MV-4-11 (cell line): ENCODE measurements at places on chromosomes 11 and 22.

- DNase-seq: no peak
Observed at GRCh38 chr11:9313648-9314290, 624 bp downstream of the TMEM41B start.

DNA sequence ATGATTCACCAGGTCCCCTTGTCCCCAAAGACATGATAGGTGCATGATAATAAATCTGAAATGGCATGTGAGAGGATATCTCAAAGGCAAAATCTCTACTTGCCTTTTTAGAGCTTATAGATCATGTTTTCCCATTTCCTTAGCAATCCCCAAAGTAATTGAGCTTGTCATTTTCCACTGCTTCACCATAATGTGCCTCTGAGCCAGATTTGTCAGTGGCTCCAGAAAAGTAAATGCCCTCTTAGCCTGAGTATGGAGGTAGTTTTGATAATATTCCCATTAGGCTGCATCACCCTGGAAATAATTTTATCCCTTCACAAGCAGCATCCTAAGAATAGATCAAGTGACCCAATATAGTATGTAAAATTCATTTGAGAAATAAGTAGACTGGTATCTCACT lies 36.7 kb upstream of the ADSL start:
- DNase-seq: no peak

GRCh38 chr11:104997288-104997687 lies 25.7 kb downstream of the CASP5 start:
- no peak for DNase-seq

DNA sequence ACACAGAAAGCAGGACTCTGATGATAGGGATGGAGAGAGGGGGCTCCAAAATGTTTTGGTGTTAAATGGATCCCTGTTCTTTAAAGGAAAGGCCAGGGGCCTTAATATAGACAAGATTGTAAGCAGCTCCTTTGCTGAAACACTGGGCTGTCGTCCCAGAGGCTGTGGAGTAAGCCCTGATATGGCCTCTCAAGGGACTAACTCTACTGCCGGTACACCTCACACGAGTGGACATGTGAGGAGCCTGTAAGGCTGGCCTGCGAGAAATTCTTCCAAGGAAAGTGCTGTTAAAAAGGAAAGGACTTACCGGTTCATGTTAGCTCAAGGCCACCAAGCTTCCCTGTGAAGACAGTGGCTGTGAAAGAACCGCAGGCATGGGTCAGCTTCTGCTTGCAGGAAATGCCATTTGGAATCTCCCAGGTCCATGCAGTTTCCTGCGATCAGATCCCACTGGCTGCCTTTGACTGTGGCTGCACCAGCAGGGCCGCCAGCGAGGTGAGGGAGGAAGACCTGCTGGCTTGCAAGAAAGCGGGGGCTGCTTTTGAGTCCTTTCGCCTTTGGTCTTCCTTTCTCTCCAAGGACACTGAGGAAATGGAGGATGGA lies 106.6 kb downstream of the PRR5L start:
- no peak for DNase-seq

GRCh38 chr11:111429066-111429506 lies 50.0 kb upstream of the POU2AF1 start:
- peak; percentile 95 for DNase-seq

- peak; percentile 56 for DNase-seq
Observed at GRCh38 chr22:38104084-38104483, 6.4 kb downstream of the BAIAP2L2 start.

- DNase-seq: no peak
Observed at GRCh38 chr11:10453261-10453660, 1.8 kb upstream of the AMPD3 start.

- DNase-seq: no peak
Observed at GRCh38 chr11:68145120-68145866, 24.1 kb upstream of the CHKA start.

GRCh38 chr22:35861451-35861850 lies 143.8 kb downstream of the APOL5 start:
- DNase-seq: no peak

- DNase-seq: peak; percentile 48
Observed at GRCh38 chr11:74025467-74026166, 16.7 kb upstream of the UCP3 start.

DNA sequence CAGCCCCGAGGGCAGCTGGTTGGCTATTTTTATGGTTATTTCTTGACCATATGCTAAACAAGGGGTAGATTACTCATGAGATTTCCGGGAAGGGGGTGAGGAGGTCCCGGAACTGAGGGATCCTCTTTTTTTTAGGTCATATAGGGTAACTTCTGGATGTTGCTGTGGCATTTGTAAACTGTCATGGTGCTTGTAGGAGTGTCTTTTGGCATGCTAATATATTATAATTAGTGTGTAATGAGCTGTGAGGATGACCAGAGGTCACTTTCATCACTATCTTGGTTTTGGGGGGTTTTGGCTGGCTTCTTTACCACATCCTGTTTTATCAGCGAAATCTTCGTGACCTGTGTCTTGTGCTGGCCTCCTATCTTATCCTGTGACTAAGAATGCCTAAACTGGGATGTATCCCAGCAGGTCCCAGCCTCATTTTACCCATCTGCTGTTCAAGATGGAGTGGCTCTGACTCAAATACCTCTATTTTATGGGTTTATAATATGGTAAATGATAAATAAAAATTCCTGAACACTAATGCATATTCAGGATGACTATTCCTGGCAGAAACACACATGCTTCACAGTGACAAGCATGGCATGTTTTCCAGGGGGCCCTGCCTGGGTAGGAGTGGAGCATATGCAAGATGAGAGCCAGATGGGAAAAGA lies 11.2 kb downstream of the KREMEN1 start:
- peak; percentile 91 for DNase-seq

DNA sequence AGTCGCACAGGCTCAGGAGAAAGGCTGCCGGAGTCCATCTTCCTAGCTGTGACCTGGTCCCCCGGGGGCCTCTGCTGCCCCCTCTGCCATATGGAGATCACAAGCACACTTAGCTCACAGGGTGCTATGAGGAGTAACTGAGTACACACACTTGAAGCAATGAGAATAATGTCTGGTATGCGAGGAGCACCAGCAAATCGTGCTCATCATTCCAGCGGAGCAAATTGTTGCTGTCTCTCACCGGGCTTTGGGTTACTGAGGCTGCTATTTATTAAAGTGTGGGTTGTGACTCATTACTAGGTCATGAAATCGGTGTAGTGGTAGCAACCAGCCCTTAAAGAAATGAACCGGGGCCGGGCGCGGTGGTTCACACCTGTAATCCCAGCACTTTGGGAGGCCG lies 48.1 kb upstream of the EIF3D start:
- no peak for DNase-seq

- no peak for DNase-seq
Observed at GRCh38 chr11:46469926-46470325, 78.3 kb upstream of the CHRM4 start.

- no peak for DNase-seq
Observed at GRCh38 chr22:20577549-20577975, 70.2 kb downstream of the MED15 start.

DNA sequence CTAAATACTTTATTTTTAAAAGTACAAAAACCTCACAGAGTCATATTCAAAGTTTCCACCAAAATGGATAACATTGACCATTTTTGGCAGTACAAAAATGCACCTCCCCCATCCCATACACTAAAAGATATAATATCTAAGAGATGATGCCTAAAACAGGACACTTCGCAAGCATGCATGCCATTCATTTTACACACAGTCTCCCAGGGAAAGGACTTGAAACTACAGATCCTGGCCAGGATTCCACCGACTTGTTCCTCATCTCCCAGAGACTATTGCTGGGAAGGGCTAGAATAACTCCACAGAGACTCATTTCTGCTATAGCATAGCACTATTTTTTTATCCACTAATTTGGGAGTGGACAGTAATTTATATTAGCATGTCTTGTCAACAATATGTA lies 81.7 kb downstream of the MTNR1B start:
- no peak for DNase-seq

GRCh38 chr11:1696608-1697570 lies at the start of gene KRTAP5-6:
Gene KRTAP5-6, plus strand, starts transcription at chr11:1697195. Its CDS starts 51 bp downstream, at chr11:1697246.
- DNase-seq: no peak

- DNase-seq: no peak
Observed at GRCh38 chr11:119019996-119020395, 1.4 kb downstream of the TRAPPC4 start.

GRCh38 chr11:8707541-8708191 lies 25.1 kb downstream of the RPL27A start:
- no peak for DNase-seq

DNA sequence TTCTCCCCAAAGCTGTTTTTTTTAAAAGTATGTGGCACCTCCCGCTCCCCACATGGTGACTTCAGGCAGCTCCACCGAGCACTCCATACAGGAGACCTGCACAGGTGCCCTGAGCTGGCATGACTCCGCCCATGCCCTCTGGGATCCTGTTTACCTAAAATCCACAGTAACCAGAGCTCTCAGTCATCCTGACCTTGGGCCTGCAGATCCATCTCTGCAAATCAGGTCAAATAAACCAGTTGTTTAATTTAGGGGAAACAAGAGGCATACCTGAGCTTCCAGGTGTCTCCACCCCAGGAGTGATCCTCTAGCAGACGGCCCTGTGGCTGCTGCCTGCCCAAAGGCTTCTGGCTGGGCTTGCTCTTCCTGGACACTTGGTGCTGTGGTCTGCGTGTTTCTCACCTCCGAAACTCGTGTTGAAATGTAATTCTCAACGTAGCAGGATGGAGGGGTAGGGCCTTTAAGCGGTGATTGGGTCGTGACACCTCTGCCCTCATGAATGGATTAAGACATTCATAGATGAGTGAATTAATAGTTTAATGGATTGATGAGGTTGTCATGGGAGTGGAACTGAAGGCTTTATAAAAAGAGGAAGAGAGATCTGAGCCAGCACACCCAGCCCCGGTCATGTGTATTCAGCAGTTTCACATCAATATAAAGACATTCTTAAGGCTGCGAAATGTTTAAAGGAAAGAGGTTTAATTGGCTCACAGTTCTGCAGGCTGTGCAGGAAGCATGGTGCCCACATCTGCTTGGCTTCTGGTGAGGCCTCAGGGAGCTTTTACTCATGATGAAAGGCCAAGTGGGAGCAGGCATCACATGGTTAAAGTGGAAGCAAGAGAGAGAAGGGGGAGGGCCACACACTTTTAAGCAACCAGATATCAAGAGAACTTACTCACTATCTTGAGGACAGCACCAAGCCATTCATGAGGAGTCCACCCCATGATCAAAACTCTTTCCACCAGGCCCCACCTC lies 34.1 kb downstream of the LINC01488 start:
- peak; percentile 95 for DNase-seq

DNA sequence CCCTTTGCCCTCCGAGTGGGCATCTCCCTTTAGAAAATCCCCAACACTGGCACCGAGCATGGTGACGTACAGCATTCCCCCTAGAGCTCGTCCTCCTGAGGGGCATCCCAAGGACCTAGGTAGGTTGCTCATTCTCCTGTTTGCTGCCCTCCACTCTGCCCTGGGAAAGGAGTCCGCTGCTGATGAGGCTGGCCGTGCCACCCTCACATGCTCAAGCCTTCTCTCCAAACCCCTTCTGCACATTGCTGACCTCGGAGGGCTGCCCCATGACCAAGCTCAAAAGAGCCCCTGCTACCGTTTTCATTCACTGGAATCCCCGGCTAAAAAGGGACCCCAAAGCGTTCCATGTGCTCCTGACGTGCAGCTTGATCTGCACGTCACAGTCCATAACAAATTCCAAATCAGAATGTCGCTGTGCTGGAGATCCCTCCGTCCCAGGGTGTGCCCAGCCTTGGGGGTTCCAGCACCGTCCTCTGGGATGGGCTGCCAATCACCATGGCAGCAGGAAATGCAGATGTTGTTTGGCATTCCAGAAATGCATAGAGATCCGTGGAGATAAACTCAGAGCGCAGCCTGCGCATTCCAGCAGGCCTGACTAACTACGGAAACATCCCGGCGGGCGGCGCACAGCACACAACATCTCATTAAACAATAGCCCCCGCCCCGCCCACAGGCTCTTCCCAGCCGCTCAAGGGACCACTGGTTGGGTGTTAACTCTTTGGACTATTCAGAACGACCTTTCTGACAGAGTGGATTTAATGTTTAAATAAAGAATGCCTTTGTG lies 26.3 kb upstream of the GNB1L start:
- no peak for DNase-seq

- DNase-seq: no peak
Observed at GRCh38 chr11:104618954-104619353, 279.3 kb downstream of the CASP12 start.

DNA sequence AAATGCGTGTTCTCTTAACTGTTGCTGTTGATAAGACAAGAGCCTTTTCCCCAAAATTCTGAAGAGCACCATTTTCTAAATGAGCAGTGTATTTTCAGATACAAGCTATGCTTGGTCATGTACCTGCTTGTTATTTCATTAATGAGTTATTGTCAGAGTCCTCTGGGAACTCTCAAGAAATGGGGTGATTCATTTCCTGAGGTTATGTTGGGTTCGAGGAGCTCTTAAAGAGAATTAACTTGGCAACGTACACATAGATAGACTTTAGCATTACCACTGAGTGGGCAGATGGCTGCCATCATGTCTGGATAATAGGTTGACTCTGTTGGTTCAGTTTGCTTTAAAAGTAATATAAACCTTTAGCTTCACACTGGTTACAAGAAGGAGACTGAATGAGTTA lies 87.9 kb upstream of the SORL1-AS1 start:
- no peak for DNase-seq

DNA sequence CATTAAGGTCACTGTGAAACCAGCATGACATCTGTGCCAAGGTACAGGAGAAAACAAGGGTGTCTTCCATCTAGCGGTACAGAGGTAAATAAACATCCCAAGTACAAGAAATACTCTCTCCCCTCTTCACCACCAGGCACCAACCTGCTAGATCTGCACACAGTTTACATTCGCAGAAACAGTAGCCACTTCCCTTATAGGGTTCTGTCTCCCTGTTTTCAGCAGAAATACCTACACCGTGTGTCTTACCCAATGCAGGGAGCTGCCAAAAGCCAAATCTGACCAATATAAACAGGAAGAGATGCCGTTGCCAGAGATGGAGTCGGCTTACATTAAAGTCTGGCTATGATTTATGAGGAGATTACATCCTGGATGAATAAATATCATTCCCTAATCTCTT lies 1.2 kb downstream of the SCN4B start:
- peak; percentile 10 for DNase-seq

GRCh38 chr11:64229744-64230170 lies 591 bp upstream of the DNAJC4 start:
- DNase-seq: no peak

DNA sequence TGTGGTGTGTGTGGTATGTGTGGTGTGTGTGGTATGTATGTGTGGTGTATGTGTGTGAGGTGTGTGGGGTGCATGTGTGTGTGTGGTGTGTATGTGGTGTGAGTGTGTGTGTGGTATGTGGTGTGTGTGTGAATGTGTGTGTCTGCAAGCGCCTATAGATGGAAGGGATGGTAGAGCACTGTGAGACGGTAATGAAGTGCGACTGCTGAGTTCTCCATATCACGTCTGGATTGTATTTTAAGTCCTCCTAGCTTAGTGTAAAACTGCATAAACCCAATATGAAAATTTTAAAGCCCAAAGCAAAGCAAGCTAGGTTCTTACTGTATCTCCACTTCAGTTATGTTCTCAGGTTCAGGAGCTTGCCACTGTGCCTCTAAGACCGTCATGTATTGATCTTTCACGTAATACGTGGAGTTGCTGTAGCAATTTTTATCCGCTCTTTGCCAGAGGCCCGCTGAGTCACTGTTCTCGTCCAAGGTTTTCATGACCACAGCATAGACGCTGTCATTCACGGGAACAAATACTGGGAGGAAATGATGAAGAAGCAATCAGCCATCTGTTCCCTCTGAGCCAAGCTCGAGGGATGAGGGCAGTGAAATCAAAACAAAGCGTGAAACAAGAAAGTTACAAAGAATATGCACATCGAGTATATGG lies 5.5 kb downstream of the PLET1 start:
- peak; percentile 61 for DNase-seq
